ENCODE measurements at places on chromosomes 3 and 15. TPM values are rescaled to one million over a fixed set of nuclear protein-coding genes. Genes with fewer than 3 reads are reported as not detected.

The GRAMD1C gene
- 20.2 TPM for total RNA-seq

The PLA2G4E gene
- total RNA-seq: not detected

The CLSTN2 gene
- total RNA-seq: 0.07 TPM

The SERPINI1 gene
- 0.78 TPM for total RNA-seq

The ERICH6 gene
- total RNA-seq: not detected

The CSPG4 gene
- 0.04 TPM for total RNA-seq

The IGSF11 gene
- not detected for total RNA-seq

The EPHA3 gene
- total RNA-seq: not detected

The ARHGEF26 gene
- 0.13 TPM for total RNA-seq

The MEX3B gene
- 9.6 TPM for total RNA-seq

The NOX5 gene
- total RNA-seq: under 0.01 TPM

The SLC24A5 gene
- not detected for total RNA-seq

The POPDC2 gene
- 0.11 TPM for total RNA-seq

The CRELD1 gene
- total RNA-seq: 29.1 TPM

Measured in pulmonary artery endothelial cell (primary cell).